Ovary (tissue), 10 donors: ENCODE measurements at places on chromosomes 2 and 18. TPM values are rescaled to one million over a fixed set of nuclear protein-coding genes. Genes with fewer than 3 reads are reported as not detected.

Gene NHEJ1
- 15.2 TPM for total RNA-seq

Gene FAP
- total RNA-seq: 6.7 TPM

Gene MBP
- total RNA-seq: 32.2 TPM

Gene BOK
- 19.2 TPM for total RNA-seq

DNA sequence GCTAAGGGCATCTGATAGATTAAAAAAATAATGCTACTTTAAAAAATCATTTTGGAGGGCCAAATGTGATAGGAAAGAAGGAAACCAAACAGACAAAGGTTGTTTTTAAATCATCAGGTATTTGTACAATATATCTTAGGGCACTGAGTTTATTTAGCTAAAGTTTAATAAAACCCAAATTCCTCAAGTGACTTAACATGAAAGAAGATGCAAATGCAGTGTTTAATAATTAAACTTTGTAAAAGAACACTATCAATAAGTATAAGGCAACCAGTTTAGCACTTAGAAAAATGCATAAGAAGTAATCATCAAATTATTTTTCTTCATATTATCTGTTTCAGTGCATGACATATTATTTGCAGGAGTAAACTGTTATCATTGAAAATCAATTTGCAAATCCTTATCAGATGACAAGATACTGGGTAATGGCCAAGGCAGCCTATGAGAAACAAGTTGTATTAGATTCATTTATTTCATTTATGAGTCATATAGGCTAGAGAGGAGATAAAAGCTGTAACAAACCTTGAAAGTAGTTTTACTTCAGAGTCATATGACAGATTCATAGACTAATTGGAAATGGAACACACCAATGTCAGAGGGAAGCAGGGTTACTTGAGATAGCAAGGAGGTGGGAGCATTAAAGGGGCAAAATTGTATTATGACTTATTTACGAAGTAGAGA, 165.5 kb downstream of the GCA start:
- no peaks in the 10 kb centered on the region for H3K27me3 ChIP-seq
- no peak overlapping the region for H3K27ac ChIP-seq
- H3K36me3 ChIP-seq: no peaks in the 10 kb centered on the region
- H3K4me1 ChIP-seq: no peaks in the 10 kb centered on the region
- no peak overlapping the region for H3K4me3 ChIP-seq

GRCh38 chr18:37084912-37085311, 256.0 kb downstream of the KIAA1328 start:
- H3K4me1 ChIP-seq: no peaks in the 10 kb centered on the region
- H3K36me3 ChIP-seq: no peaks in the 10 kb centered on the region
- H3K27ac ChIP-seq: no peak overlapping the region
- H3K4me3 ChIP-seq: no peak overlapping the region
- DNase-seq: no peak

GRCh38 chr2:156884216-156884615, 373.3 kb upstream of the GALNT5 start:
- no peak overlapping the region for H3K4me3 ChIP-seq
- H3K4me1 ChIP-seq: no peaks in the 10 kb centered on the region
- no peak for DNase-seq
- no peaks in the 10 kb centered on the region for H3K36me3 ChIP-seq

DNA sequence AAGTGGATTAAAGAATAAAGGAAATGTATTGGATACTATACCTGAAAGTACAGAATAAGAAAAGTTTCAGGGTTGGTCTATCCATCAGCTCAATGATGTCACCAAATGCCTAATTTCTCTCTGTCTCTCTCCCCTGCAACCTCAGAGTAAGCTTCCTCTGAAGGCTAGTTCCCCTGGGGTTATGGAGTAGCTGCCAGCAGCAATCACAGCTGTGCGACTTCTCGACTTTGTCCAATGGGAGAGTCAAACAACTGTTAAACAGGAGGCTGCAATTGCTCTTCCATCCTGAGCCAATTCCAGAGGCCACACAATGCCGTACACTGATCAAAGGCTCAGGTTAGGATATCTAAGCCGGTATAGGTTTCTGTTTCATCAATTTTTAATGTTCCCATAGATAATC, 95.3 kb upstream of the FANCL start:
- no peak for DNase-seq
- H3K27ac ChIP-seq: no peak overlapping the region
- no peaks in the 10 kb centered on the region for H3K36me3 ChIP-seq
- no peak overlapping the region for H3K4me3 ChIP-seq
- no peaks in the 10 kb centered on the region for H3K27me3 ChIP-seq

DNA sequence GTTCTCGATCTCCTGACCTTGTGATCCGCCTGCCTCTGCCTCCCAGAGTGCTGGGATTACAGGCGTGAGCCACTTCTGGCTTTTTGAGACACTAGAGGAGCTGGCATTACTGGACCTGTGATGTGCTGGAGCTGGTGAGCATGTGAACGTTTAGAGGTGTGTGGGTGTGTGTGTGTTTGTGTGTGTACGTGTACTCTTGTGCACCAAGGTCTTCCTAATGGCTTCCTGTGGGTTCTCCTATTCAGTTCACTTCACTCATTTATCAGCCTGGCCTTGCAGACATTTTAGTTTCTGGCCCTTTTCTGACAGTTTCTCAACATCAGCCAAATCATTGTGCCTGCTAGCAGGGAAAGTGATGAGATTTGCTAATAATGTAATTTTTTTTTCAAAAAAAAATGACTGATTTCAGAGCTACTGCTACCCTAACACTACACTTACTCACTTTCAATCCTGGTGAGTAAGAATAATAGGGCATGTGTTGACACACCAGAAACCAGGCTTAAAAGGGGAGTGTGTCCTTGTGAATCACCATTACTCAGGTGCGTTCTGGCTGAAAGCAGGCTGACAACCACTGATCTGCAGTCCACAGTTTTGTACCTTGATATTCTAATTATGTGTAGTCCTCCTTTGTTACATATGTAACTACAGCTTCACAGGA, 41.0 kb upstream of the ACTR3 start:
- H3K27me3 ChIP-seq: no peaks in the 10 kb centered on the region
- no peak overlapping the region for H3K4me3 ChIP-seq
- H3K27ac ChIP-seq: no peak overlapping the region

DNA sequence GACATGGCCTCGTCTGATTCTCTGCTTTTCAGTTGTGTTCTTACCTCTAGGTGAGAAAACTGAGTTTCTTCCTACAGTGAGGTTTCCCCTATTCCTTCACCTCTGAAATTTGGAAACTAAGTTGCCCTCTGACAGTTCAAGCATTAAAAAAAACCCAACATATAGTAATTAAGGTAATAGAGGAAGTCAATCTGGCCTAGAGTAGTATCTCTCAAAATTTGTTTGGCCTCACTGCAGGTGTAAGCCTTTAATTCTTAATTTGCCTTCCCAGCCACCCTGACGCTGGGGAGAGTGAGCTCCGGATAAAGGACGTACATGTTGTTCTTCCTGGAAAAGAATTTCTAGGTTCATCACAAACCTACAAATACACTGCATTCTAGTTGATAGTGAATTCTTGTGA, 1.4 kb downstream of the CAD start:
- no peak overlapping the region for H3K4me3 ChIP-seq

GRCh38 chr2:127394492-127394891, 6.7 kb upstream of the MAP3K2 start:
- no peak overlapping the region for H3K27ac ChIP-seq
- no peak for DNase-seq
- no peaks in the 10 kb centered on the region for H3K36me3 ChIP-seq
- peaks cover 2% of the 10 kb centered on the region for H3K4me1 ChIP-seq
- no peak overlapping the region for H3K4me3 ChIP-seq
- H3K27me3 ChIP-seq: no peaks in the 10 kb centered on the region

- DNase-seq: no peak
- no peak overlapping the region for H3K27ac ChIP-seq
- H3K36me3 ChIP-seq: no peaks in the 10 kb centered on the region
- no peaks in the 10 kb centered on the region for H3K4me1 ChIP-seq
These were observed 148.1 kb downstream of the EML6 start for GRCh38 chr2:54871457-54872107.

- H3K4me1 ChIP-seq: no peaks in the 10 kb centered on the region
- H3K27ac ChIP-seq: no peak overlapping the region
- no peak overlapping the region for H3K4me3 ChIP-seq
- no peaks in the 10 kb centered on the region for H3K36me3 ChIP-seq
- H3K27me3 ChIP-seq: no peaks in the 10 kb centered on the region
These were observed 166.1 kb downstream of the MTCL1 start for GRCh38 chr18:8871489-8871888.

GRCh38 chr18:59833785-59834184, 66.0 kb upstream of the PMAIP1 start:
- no peaks in the 10 kb centered on the region for H3K4me1 ChIP-seq
- DNase-seq: no peak
- no peaks in the 10 kb centered on the region for H3K36me3 ChIP-seq
- H3K4me3 ChIP-seq: no peak overlapping the region
- H3K27ac ChIP-seq: no peak overlapping the region

- no peak overlapping the region for H3K4me3 ChIP-seq
- no peak overlapping the region for H3K27ac ChIP-seq
- no peaks in the 10 kb centered on the region for H3K36me3 ChIP-seq
- no peak for DNase-seq
- no peaks in the 10 kb centered on the region for H3K4me1 ChIP-seq
- no peaks in the 10 kb centered on the region for H3K27me3 ChIP-seq
These were observed 396.3 kb downstream of the IRS1 start for GRCh38 chr2:226403369-226403768.

DNA sequence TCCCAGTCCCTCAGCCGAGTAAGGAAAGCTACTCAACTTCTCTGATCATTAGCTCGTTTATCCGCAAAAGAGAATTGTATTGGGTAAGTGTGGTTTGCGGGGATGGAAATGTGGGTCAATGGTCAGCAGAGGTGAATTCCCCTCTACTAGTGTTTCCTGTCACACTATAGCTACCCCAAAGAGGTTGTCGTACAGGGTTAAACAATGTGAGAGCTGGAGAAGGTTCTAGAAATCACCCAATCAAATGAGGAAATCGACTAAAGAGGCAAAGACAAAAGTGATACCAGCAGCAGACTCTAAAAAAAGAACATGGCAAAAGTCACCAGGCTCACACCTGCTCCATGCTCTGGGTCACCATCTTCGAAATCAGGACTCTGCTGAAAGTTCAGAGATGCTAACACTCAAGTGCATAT, 144.7 kb upstream of the ITGA4 start:
- H3K27me3 ChIP-seq: no peaks in the 10 kb centered on the region
- H3K4me3 ChIP-seq: no peak overlapping the region
- no peaks in the 10 kb centered on the region for H3K36me3 ChIP-seq
- H3K27ac ChIP-seq: no peak overlapping the region

DNA sequence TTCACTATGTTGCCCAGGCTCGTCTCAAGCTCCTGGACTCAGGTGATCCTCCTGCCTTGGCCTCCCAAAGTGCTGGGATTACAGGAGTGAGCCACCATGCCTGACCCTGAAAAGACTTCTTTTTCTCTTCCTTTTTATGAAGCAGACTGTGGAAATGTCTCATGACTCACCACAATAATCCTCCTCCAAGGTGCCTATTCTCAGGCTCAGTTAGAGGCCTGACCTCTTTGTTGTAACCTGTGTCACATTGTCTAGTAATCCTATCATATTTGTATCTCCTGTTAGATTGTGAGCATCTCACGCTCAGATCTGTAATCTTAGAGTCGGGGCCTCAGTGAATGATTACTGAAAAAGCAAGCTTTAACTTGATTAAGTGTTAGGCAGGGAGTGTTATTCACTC, 18.3 kb upstream of the TAF4B start:
- no peak overlapping the region for H3K27ac ChIP-seq
- no peak for DNase-seq
- no peaks in the 10 kb centered on the region for H3K4me1 ChIP-seq
- H3K36me3 ChIP-seq: no peaks in the 10 kb centered on the region
- no peaks in the 10 kb centered on the region for H3K27me3 ChIP-seq

GRCh38 chr2:229650901-229651300, 63.5 kb downstream of the DNER start:
- no peaks in the 10 kb centered on the region for H3K4me1 ChIP-seq
- no peak overlapping the region for H3K27ac ChIP-seq

DNA sequence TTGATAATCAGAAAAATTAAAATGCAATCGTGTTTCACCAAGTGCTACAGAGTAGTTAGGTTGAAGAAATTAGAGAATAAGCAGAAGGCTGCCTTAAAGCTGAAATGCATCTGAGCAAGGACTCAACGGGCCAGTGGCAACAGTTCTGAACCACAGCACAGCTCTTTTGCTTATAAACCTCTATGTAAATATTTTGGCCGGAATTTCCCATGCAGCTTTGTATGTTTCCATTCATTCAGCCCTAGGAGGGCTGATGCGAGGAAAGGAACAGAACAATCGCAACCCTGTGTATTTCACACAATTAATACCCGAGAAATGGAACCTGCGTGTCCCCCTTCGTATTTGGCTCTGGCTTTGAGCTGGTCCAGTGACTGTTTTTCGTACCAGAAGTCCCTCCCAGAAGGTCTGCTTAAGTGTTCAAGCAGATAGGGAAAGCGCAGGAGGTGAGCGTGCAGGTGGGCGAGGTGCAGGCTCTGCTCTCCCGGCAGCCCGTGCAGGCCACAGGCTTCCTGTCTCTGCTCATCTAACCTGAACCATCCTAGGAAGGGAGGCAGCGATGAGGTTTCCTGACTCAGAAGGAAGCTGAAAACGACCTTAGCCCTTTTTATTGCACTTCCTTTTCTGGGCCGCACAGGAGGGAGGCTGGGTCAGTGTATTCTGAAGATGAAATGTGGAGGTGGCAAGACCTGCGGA, 67.3 kb downstream of the ASB1 start:
- H3K36me3 ChIP-seq: no peaks in the 10 kb centered on the region
- no peak for DNase-seq
- H3K4me1 ChIP-seq: no peaks in the 10 kb centered on the region
- H3K4me3 ChIP-seq: no peak overlapping the region

GRCh38 chr2:196804381-196804780, 4.8 kb downstream of the C2orf66 start:
- no peak overlapping the region for H3K4me3 ChIP-seq
- H3K36me3 ChIP-seq: no peaks in the 10 kb centered on the region
